Activated naive CD8-positive, alpha-beta T cell treated with anti-CD3 and anti-CD28 coated beads for 36 hours (primary cell): ENCODE measurements at places on chromosomes 13 and 19. TPM values are rescaled to one million over a fixed set of nuclear protein-coding genes. Genes with fewer than 3 reads are reported as not detected.

The SLC10A2 gene
- total RNA-seq, result not detected

- H3K27me3 ChIP-seq, result no peaks in the 10 kb centered on the region
- H3K4me1 ChIP-seq, result peaks cover 10% of the 10 kb centered on the region
- no peak overlapping the region for H3K4me3 ChIP-seq
- H3K27ac ChIP-seq, result peak overlapping the region; percentile 23
These were observed 4.9 kb upstream of the CLEC17A start for GRCh38 chr19:14577885-14578427.

GRCh38 chr13:79237981-79238380 lies 168.1 kb downstream of the RBM26 start:
- H3K27ac ChIP-seq, result no peak overlapping the region
- peaks cover 1% of the 10 kb centered on the region for H3K36me3 ChIP-seq
- no peak for DNase-seq
- no peaks in the 10 kb centered on the region for H3K27me3 ChIP-seq
- no peaks in the 10 kb centered on the region for H3K4me1 ChIP-seq
- H3K4me3 ChIP-seq, result no peak overlapping the region

DNA sequence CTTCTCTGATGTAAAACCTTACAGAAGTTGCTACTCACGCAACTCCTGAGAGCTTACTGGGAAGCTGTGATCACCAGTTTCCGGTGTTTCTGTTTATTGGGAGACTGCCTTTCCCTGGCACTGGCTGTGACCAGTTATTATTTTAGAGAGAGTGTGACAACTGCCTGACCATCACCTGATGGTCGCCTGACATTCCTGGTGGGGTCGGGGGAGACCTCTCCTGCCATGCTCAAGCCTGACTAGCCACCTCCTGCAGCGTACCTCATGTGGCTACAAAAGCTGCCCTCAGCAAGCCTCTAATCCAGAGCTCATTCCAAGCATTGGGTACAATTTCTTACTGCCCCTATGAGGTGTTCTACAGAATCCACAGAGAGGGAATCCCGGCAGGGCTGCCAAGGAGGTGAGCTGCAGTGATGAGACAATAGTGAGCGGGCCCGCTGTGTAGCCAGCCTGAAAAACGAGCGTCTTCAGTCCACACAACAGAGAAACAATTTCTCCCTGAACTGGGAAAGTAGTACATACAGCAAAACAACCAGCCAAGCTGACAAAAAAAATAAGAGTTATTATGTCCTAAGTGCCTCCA lies 28.7 kb downstream of the GJA3 start:
- DNase-seq, result no peak

- no peak for DNase-seq
- no peaks in the 10 kb centered on the region for H3K4me1 ChIP-seq
- no peak overlapping the region for H3K27ac ChIP-seq
- no peaks in the 10 kb centered on the region for H3K27me3 ChIP-seq
These were observed 627.6 kb upstream of the PCDH9 start for GRCh38 chr13:67857581-67858310.

The CALR3 gene
- total RNA-seq, result 0.16 TPM

The SIAH3 gene
- total RNA-seq, result 0.33 TPM

DNA sequence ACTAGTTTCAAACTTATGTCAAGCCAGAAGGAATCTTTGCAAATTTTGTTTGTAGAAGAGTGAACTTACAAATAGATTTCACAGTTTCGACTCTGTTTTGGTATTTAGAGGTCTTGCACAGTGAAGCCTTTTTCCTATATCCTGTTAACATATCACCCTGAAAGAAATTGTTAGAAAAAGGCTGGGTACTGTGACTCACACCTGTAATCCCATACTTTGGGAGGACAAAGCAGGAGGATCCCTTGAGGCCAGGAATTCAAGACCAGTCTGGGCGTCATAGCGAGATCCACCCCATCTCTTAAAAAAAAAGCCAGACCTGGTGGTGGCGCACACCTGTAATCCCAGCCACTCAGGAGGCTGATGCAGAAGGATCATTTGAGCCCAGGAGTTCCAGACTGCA lies 224.0 kb downstream of the GGACT start:
- H3K36me3 ChIP-seq, result peaks cover 5% of the 10 kb centered on the region
- H3K27me3 ChIP-seq, result no peaks in the 10 kb centered on the region
- no peak for DNase-seq

DNA sequence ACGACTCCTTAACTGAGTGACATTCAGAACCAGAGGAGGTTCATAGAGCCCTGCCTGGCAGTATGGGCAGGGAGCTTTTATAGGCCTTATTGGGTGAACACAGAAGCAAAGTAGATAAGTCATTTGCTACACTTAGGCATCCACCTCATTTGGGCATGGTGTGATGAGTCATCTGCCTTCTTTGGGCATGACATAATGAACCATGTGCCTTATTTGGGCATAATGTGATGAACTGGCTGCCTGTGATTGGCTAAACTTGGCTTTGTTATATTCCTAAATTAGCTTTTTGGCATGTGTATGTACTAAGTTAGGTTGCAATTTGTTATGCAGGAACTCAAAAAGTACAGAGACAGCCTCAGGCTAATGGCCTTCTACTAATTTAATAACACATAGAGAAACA lies 2210.2 kb upstream of the PCDH20 start:
- no peaks in the 10 kb centered on the region for H3K27me3 ChIP-seq
- H3K27ac ChIP-seq, result no peak overlapping the region
- DNase-seq, result no peak

DNA sequence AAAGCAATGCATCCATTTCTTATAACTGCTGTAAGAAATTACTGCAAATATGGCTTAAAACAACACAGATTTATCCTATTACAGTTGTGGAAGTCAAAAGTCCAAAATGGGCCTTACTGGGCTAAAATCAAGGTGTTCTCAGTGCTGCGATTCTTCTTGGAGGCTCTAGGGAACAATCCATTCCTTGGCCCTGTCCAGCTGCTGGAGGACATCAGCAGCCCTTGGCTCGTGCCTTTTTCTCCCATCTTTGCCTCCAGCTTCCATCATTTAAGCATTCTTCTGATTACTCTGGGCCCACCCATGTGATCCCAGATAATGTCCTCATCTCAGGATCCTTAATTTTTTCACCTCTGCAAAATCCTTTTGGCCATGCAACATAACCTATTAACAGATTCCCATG lies 607.1 kb downstream of the DCT start:
- H3K27ac ChIP-seq, result no peak overlapping the region
- H3K4me1 ChIP-seq, result no peaks in the 10 kb centered on the region
- peak overlapping the region; percentile 23 for H3K4me3 ChIP-seq
- no peaks in the 10 kb centered on the region for H3K27me3 ChIP-seq

- DNase-seq, result no peak
- no peaks in the 10 kb centered on the region for H3K4me1 ChIP-seq
- H3K27me3 ChIP-seq, result no peaks in the 10 kb centered on the region
- H3K4me3 ChIP-seq, result no peak overlapping the region
- H3K36me3 ChIP-seq, result no peaks in the 10 kb centered on the region
- no peak overlapping the region for H3K27ac ChIP-seq
These were observed 665.0 kb upstream of the SLITRK6 start for GRCh38 chr13:86464193-86464592.

DNA sequence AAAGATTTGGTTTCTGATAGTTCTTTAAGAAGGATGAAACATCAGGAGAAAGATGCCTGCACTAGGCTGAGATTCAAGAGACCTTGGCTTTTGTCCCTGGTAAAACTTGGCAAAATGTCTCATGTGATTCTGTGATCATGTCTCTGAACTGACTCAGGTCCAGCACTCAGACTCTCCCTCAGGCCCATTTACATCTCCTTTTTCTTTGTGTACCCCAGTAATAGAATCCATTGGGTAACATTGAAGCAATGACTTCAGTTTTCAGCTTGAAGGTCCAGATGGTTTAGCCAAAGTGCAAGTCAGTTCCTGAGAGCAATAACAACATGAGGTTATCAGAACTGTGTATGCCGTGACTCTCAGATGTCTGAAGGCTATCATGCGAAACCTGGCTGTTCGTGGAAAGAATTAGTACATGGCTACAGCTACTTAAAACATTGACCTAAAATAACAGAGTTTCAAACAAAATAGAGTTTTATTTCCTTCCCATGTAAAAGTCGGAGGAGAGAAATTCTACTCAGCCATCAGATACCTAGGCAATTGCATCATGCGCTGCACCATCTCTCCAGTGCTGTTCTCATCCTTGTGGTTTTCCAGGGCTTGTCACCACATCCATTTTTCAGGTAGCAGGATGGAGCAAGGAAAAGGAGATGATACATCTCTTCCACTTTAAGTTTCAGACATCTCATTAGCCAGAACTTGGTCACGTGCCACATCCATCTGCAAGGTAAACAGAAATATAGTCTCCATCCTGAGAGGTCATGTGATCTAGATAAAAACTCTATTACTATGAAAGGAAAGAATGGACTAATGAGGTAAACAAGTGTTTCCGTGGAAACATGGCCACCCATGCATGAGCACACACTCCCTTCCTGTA lies 117.3 kb downstream of the POSTN start:
- peaks cover 2% of the 10 kb centered on the region for H3K4me1 ChIP-seq
- no peak for DNase-seq
- H3K27me3 ChIP-seq, result no peaks in the 10 kb centered on the region
- no peak overlapping the region for H3K4me3 ChIP-seq

GRCh38 chr19:38655148-38655824 lies 7.8 kb downstream of the ACTN4 start:
- H3K27me3 ChIP-seq, result peaks cover 62% of the 10 kb centered on the region
- peaks cover 33% of the 10 kb centered on the region for H3K36me3 ChIP-seq
- H3K4me3 ChIP-seq, result peak overlapping the region; percentile 0

The NUDT19 gene
- 16.4 TPM for total RNA-seq

GRCh38 chr19:8361921-8362793 lies 1.8 kb upstream of the ANGPTL4 start:
- H3K4me1 ChIP-seq, result peaks cover 15% of the 10 kb centered on the region
- DNase-seq, result no peak
- H3K4me3 ChIP-seq, result peak overlapping the region; percentile 23
- no peak overlapping the region for H3K27ac ChIP-seq
- peaks cover 2% of the 10 kb centered on the region for H3K36me3 ChIP-seq
- peaks cover 58% of the 10 kb centered on the region for H3K27me3 ChIP-seq

The PROZ gene
- total RNA-seq, result 0.14 TPM

- no peak overlapping the region for H3K4me3 ChIP-seq
- H3K27ac ChIP-seq, result no peak overlapping the region
- peaks cover 10% of the 10 kb centered on the region for H3K36me3 ChIP-seq
- H3K4me1 ChIP-seq, result no peaks in the 10 kb centered on the region
These were observed 26.7 kb downstream of the PLEKHJ1 start for GRCh38 chr19:2209408-2209807.

DNA sequence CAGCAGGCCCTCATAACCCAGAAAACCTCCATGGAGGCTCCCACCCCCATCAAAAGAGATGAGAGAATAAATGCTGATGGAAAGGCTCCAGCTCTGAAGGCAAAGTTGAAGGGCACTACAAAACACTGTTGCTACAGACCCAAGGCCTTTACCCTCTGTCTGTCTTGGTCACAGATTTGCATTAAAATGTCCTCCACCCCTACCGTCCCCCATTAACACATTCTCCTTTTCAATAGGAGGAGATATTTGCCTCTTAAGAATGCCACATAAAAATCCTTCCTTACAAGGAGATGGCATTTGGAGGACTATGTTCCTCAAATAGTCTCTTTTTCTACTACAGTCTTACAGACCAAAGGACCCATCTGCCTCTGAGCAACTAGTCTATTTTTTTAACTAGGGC lies 361.5 kb downstream of the ENOX1 start:
- no peak overlapping the region for H3K27ac ChIP-seq
- no peak overlapping the region for H3K4me3 ChIP-seq
- H3K27me3 ChIP-seq, result peaks cover 3% of the 10 kb centered on the region
- no peak for DNase-seq
- H3K36me3 ChIP-seq, result no peaks in the 10 kb centered on the region

DNA sequence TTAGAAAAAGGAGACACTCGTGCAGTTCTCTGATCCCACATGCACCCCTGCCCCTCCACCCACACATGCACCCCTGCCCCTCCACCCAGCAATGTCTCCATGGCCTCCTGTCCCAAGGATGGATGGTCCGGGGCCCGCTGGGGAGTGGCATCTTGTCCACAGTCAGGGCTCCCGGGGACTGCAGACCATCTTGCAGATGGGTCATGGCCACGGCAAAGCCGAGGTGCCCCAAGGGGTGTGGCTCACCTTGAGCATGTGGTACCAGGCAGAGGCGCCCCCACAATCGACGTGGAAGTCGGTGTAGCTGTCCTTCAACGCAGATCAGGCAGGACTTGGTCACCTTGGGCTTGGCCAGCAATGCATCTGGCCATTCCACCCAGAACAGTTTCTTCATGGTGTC lies 216.7 kb downstream of the TUBA3C start:
- no peaks in the 10 kb centered on the region for H3K27me3 ChIP-seq
- DNase-seq, result no peak
- H3K4me1 ChIP-seq, result no peaks in the 10 kb centered on the region
- H3K4me3 ChIP-seq, result no peak overlapping the region
- H3K36me3 ChIP-seq, result no peaks in the 10 kb centered on the region

The ZNF382 gene
- 9.3 TPM for total RNA-seq

DNA sequence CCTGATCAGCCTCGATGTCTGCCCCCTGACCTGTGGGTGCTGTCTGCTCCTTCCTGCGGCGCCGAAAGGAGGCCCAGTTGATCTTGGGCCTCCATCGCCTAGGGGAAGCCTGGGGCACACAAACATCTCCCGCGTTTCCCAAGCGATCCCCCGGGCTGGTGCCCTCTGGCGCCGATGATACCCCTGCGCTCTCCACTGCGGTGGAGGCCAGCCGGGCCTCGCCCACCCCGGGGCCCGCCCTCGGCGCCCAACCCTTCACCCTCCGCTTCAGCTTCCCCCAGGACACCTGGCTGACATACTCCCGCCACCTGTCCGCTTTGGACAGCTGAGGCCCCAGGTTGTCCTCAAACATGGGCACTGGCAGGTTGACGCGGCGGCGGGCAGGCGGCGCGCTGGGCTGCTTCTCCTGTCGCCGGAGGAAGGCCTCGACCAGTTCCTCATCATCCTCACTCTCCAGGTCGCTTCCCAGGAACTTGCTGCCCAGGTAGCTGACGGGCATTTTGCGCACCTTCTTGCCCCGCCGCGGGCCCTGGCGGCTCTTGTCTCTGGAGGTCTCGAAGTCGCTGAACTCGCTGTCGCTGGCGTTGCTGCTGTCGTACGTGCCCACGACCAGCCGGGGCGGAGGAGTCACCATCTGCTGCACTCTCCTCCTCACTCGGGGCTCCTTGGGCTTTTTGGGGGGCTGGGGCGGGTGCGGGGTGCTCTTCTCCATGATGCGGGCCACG lies 1.3 kb downstream of the CCDC8 start:
- DNase-seq, result no peak
- H3K36me3 ChIP-seq, result no peaks in the 10 kb centered on the region
- H3K27me3 ChIP-seq, result peaks cover 95% of the 10 kb centered on the region
